ENCODE measurements at places on chromosomes 7 and 10.
A peak's percentile ranks its signal among the peaks of the same experiment; 100 is the strongest.

DNA sequence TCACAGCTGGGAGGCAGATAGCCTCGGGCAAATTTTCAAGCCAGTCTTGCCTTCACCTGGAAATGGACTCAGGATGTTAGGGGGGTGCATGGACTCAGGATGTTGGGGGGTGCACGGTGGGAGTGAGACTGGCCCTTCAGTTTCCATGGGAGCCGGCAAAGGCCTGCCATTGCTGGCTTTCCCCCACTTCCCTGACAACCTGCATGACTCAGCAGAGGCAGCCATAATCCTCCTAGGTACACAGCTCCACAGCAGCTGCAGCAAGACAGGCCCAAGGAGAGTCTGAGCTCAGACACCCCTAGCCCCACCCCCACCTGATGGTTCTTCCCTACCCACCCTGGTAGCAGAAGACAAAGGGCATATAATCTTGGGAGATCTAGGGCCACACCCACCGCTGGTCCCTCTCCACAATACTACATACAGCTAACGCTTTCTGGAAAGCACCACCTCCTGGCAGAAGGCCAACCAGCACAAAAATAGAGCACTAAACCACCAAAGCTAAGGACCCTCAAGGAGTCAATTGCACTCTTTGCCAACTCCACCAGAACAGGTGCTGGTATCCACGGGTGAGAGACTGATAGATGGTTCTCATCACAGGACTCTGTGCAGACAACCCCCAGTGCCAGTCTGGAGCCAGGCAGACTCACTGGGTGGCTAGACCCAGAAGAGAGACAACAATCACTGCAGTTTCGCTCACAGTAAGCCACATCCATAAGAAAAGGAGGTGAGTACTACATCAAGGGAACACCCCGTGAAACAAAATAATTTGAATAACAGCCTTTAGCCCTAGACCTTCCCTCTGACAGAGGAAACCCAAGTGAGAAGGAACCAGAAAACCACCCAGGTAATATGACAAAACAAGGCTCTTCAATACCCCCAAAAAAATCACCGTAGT lies 18.3 kb downstream of the C7orf25 start:
- DNase-seq: no peak

GRCh38 chr10:81019029-81019890 lies 481.6 kb downstream of the SH2D4B start:
- DNase-seq: peak; percentile 52

- peak; percentile 43 for DNase-seq
Observed at GRCh38 chr10:114489521-114490310, 85.4 kb upstream of the AFAP1L2 start.

- DNase-seq: no peak
Observed at GRCh38 chr7:29038463-29038862, 80.3 kb upstream of the TRIL start.

- DNase-seq: no peak
Observed at GRCh38 chr7:94274828-94275227, 119.9 kb upstream of the COL1A2 start.

DNA sequence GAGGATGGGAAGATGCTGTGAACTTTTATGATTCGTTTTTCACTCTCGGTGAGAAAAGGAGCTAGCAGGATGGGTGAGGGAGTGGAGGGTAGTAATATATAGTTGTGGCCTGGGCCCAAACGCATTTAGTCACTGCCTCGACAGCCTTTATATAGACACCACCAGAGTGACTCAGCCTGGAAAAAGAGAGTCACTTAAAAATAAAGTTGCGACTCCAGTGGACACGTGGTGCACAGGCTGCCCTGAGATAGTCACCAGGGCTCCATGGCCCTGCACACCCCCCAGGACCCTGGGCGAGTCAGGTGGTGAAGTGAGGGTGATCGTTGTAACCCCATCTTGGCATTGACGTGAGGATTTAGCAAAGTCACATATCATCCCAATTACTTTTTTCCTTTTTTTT lies 106.7 kb downstream of the CUX1 start:
- no peak for DNase-seq

DNA sequence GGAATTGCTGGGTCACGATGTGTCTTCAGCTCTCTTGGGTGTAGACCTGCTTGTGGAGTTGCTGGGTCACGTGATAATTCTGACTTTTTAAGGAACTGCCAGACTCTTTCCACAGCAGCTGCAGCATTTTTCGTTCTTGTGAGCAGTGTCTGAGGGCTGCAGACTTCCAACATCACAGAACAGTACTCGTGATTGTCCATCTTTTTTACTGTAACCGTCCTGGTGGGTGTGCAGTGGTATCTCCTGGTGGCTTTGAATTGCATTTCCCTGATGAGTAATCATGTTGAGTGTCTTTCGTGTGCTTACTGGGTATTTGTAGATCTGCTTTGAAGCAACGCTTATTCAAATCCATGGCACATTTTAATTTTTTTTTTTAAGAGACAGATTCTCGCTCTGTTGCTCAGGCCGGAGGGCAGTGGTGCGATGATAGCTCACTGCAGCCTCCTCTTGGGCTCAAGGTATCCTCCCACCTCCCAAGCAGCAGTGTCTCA lies 22.7 kb downstream of the INPP5A start:
- no peak for DNase-seq

DNA sequence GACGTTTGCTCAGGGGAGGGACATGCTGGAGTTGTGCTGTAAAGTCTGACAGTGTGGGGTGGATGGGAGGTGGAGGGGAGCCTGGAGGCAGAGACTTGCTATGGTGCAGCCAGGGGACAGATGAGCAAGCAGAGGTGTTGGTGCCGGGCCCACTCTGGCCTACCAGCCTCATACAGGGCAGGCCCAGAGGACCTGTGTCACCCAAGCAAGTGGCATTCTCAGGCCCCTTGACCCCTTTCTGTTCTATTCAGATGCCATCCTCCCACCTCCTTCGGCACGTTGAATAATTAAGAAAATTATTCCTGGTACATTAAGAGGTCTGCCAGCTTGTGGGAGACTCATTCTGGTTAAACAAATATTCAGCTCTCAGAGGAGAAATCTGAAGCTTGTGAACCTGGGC lies 8.5 kb downstream of the WDFY4 start:
- DNase-seq: no peak

DNA sequence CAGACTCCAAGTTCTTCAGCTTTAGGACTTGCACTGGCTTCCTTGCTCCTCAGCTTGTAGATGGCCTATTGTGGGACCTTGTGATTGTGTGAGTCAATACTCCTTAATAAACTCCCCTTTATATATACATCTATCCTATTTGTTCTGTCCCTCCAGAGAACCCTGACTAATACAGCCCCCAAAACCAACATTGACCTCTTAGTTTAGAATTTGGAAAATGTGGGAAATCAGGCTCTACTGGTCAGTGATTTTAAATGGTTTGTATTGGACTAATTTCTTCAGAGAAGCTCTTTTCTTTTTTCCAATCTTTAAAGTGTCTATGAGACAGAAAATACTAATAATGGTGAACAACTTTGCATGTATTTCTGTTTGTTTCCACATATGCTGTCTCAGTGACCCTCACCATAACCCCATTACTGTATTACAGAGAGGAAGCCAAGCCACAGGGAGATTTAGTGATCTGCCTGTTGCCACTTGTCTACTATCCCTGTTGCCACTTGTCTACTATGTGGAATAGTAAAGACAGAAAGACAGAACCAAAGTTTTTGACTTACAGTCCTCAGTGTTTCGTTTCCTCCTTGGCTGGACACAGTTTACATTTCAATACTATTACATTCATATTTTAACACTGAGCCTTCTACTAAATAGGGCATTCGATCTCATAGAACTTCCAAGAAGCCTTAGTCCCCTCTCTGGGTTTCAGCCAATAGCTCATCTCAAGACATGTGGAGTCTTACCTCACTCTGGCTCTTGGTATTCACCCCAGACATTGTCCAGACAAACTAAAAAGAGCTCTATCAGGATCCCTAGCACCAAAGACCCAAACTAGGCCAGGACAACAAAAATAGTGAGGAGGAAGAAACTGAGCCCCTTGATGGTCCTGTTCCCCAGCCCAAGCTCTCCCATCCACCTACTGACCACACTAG lies 121.0 kb downstream of the AKR1D1 start:
- no peak for DNase-seq

- no peak for DNase-seq
Observed at GRCh38 chr10:121065330-121065729, 214.2 kb downstream of the WDR11 start.

DNA sequence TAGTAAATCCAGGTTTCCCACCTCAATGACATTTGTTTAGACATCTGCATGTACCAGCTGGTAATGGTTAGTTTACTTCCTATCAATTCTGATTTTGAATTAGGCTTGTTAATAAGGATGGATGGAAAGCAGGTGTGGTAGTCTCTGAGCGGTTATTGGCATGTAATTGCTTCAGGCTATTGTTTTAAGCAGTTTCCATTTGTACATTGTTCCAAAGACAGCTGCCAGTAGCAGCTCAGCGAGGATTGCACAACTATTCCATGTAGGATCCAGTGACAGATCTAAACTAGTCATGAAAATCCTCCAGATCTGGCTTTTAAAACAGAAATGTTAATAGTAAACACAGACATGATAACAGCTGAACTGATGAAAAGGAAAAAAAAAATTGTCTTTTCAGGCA lies 436.0 kb upstream of the ADARB2 start:
- no peak for DNase-seq
